ENCODE measurements at places on chromosomes 13 and 19.

DNA sequence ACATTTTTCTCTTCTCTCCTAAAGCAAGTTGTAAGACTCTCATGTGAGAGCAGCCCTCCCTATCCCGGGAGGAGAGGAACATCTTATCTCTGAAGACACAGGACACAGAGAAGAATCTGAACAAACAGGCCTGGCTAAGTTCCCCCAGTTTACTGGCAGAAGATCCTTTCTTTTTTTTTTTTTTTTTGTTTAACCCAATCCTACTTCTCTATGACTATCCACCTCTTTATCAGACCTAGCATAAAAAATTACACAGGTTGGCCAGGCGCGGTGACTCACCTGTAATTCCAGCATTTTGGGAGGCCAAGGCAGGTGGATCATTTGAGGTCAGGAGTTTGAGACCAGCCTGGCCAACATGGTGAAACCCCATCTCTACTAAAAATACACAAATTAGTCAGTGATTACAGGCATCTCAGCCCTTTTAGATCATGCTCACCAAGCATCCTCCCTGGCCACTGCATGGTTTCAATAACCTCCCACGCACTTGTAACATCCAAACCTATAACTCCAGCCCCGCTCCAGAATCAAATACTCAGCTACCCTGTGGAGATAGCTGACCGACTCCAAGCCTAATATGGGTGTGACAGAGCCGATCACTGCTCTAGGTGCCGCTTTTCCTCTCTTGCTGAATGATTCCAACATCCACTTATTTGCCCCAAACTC, 27.3 kb upstream of the MUC16 start:
- no peak for DNase-seq

- no peak for DNase-seq
Measured at GRCh38 chr13:50244713-50245574, 229.7 kb downstream of the KCNRG start.

- DNase-seq, result no peak
Measured at GRCh38 chr19:18208098-18208951, 4.5 kb upstream of the RAB3A start.

DNA sequence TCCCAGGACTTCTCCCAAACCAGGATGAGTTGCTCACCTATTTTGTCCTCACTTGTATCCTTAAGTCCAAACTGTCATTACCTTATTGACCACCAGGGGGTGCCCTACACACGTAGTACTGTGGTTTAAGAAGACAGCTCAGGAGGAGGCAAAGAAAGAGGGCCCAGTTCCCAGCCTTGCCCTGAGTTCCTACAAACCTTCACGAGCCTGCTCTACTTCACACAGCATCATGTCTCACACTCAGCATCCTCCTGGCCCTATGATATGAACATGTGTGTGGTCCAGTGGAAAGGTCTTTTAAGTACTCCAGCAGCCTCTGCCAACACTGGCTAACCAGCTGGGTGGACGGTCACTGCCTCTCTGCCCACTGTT, 8.1 kb upstream of the ZNF784 start:
- DNase-seq, result no peak

- no peak for DNase-seq
Measured at GRCh38 chr19:5193192-5193591, 147.4 kb downstream of the PTPRS start.

- DNase-seq, result no peak
Measured at GRCh38 chr13:35723053-35723461, 246.6 kb upstream of the MAB21L1 start.

GRCh38 chr19:56566904-56567273, 379 bp upstream of the ZNF470 start:
- DNase-seq, result no peak

DNA sequence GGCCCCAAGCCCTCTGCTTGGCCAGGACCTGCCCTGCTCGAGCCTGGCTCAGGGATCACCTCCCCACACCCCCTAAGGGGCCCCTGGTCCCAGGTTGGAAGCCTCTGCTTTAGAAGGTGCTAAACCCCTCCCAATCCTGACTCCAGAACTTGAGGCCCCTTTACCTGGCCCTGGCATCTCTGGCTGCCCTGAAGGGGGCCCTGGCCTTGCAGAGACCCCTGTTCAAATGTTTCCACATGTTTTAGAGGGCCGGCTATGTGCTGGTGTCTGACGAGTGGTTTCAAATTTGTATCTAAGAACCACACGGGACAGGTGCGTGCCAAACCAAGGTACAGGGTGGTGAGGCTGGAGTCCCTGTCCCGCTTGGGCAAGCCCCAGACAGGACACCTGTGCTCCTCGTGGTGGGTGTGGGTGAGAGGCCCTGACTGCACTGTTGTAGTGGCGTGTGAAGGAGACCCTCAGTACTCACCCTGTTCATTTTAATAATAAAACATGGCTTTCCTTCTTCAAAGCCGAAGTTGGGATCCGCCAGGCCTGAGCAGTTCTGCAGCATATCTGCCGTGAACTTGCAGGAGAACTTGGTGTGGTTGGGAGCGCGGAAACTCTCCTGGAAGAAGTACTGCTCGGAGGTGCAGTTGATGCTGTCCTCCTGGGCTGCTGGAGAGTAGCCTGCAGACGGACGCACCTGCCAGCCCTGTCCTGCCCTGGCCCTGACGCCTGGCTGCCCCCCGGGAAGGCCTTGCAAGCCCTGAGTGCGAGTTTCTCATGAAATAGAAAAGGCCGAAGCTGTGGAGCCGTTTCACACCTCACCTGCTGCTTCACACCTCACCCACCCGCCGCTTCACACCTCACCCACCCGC, 5.4 kb downstream of the ATP4B start:
- DNase-seq, result no peak

DNA sequence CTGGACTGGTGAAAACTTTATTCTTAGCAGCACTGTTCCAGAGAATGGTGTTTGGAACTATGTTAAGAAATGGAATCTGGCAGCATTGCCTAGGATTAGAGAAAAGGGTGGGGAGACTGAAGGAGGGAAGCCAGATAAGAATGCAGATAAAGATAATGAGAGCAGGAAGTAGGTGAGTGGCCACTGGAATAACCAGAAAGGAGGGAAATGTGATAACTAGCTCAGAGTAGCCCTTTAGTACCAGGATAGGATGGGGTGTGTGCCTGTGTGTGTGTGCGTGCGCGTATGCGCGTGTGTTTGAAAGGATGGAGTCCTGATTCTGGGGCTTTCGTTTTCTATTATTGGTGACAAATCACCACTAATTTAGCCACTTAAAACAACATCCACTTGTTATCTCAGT, 33.4 kb upstream of the FRY start:
- no peak for DNase-seq

DNA sequence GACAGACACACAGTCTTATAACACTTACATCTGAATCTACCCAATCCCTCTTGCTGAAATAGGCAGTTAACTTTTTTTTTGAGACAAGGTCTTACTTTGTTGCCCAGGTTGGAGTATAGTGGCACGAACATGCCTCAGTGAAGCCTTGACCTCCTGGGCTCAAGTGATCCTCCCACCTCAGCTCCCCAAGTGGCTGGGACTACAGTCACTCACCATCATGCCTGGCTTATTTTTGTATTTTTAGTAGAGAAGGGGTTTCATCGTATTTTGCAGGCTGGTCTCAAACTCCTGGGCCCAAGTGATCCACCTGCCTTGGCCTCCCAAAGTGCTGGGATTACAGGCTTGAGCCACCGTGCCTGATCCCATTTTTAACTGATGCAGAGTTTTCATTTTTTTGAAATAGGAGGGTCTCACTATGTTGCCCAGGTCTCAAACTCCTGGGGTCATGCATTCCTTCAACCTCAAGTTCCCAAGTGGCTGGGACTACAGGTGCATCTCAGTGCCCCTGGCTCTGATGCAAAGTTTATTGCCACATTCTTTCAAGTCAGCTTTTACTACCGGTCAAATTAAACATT, 7.6 kb downstream of the ELF1 start:
- DNase-seq, result no peak

GRCh38 chr13:23707674-23708073, 137.5 kb downstream of the TNFRSF19 start:
- no peak for DNase-seq

- no peak for DNase-seq
Measured at GRCh38 chr13:30457306-30457891, 8.3 kb downstream of the HMGB1 start.

- no peak for DNase-seq
Measured at GRCh38 chr13:72125561-72125960, 258.6 kb upstream of the DACH1 start.
